Suppressor macrophage treated with lipopolysaccharide for 1 hour (primary cell): ENCODE measurements at places on chromosomes 16 and 17.

DNA sequence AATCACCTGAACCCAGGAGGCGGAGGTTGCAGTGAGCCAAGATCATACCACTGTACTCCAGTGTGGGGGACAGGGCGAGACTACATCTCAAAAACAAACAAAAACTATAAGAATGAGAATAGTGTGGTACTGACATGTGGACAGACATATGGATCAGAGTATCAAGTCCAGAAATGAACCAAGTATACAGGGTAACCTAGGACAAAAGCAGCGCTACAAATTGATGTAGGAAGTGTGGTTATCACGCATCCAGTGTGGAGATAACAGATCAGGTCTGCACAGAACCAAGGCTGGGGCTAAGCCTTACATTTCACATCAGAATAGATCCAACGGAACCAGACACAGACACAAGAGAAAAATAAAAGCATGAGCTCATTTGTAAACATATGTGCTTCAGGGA lies 23.0 kb upstream of the C16orf95 start:
- no peak for DNase-seq

DNA sequence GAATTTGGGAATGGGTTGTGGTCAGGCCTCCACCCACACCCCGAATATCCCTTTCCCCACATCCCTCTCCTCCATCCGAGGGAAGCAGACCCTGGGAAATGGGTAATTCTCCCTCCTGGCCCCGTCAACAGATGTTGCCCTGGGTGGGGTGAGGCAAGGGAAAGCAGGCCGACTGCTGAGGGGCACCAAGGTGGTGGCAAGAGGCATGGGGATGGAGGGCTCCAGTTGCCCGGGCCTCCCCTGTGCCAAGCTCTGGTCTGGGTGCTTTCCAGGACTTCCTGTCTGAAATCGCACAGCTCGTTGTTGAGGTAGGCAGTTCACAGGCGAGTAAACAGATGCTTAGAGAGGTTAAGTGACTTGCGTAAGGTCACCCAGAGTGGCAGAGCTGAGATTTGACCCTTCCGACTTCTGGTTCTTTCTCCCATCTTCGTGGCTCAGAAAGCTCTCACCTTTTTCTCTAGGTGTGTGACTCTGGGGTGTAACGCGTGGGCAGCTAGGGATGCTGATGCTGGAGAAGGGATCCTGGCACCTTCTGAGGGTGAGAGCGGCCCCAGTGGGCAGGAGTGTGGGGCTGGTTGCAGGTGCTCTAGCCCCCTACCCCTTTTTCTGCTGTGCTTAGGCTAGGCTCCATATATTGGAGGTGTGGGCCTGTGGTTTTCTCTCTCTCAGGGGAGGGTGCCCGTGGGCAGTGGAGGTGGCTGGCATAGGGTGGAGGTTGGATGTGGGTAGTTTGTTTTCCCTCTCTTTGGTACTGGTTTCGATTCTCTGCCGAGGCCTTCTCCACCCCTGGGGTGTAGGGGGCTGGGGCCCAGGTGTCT lies 17.2 kb downstream of the RARA start:
- peak; percentile 59 for DNase-seq

DNA sequence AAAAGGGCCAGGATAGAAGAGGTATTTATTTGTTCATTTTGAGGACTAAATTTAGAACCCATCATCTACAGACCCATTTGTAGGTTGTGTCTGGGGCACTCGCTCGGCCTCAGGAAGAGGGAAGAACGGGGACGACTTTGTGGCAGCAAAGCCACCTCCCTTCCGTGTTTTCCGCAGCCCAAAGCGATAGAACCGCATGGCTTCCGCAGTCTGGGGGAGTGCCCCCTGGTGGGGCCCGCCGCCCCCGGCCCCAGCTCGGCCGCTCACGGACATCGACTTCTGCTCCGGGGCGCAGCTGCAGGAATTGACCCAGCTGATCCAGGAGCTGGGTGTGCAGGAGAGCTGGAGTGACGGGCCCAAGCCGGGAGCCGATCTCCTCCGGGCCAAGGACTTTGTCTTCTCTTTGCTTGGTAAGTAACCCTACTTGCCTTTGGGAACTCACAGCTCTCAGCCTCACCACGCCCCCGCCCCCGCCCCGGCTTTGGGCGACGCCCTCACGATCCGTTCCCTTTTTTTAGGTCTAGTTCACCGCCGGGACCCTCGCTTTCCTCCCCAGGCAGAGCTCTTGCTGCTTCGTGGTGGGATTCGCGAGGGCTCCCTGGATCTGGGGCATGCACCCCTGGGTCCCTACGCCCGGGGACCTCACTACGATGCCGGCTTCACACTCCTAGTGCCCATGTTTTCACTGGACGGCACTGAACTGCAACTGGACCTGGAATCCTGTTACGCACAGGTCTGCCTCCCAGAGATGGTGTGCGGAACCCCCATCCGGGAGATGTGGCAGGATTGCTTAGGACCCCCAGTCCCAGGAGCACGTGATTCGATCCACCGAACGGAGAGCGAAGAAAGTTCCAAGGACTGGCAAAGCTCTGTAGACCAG lies 681 bp downstream of the TMEM102 start:
- DNase-seq: peak; percentile 81

DNA sequence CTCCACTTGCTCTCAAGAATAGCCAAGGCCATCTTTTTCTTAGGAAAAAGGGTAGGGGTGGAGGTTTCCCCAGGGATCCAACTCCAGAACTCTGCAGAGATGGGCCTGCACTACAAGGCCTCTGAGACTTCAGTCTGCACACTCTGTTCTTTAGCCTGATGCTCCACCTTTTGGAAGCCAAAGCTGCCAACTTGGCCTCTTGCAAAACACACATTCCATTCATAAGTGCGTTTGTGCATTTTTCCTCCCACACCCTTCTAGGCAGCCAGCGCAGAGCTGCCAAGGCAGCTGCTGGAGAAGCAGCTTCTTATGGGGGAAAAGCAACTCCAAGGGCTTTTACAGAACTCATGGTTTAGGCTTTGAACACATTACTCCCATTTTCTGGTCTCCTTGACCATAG lies 45.3 kb downstream of the REXO5 start:
- no peak for DNase-seq

GRCh38 chr16:48318630-48319029 lies 66.6 kb downstream of the SIAH1 start:
- DNase-seq: peak; percentile 49

DNA sequence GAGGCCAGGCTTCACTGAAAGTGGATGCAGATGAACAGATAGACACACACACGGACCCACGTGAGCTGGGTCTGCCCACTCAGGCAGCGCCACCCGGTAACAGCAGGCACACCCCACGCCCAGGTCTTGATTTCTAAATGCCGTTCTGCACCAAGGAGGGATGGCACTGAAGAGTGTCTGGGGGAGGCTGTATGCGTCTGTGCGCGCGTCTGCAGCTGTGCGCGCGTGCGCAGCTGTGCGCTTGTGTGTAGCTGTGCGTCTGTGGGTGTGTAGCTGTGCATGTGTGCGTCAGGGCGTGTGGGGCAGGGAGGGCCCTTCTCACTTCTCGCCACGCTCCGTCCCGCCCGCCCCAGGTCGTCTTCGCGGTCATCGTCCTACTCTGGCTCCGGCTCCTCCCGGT lies 15.5 kb upstream of the IL17C start:
- no peak for DNase-seq

DNA sequence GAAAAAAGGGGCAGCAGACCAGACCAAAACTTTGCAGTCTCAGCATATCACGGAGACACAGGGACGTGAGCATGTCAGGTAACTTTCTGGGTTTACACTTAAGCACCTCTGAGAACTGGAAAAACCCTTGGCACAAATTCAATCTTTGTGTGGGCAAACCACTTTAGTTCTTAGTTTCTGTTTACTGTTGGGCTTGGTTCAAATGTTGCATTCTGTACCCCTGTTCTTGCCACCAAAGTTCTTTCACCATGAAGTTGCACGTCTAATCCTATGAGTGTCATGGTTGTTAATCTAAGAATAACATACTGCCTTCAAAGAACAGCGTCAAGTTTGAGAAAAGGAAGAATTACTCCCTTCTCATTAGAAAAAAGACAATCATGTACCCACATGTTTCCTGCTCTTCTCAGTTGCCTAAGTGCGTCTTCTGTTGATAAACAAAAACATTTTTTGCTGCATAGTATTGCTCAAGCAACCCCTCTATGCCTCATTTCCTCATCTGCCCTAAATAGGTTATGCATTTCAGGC lies 11.6 kb downstream of the KRT33A start:
- DNase-seq: peak; percentile 27

- no peak for DNase-seq
Observed at GRCh38 chr17:3851461-3852100, 5.5 kb upstream of the NCBP3 start.

- DNase-seq: no peak
Observed at GRCh38 chr17:17314501-17315071, 11.4 kb downstream of the NT5M start.

GRCh38 chr16:19356024-19356952 lies 61.4 kb upstream of the TMC5 start:
- DNase-seq: no peak

- DNase-seq: peak; percentile 59
Observed at GRCh38 chr17:12021623-12022140, 1.0 kb downstream of the MAP2K4 start.

DNA sequence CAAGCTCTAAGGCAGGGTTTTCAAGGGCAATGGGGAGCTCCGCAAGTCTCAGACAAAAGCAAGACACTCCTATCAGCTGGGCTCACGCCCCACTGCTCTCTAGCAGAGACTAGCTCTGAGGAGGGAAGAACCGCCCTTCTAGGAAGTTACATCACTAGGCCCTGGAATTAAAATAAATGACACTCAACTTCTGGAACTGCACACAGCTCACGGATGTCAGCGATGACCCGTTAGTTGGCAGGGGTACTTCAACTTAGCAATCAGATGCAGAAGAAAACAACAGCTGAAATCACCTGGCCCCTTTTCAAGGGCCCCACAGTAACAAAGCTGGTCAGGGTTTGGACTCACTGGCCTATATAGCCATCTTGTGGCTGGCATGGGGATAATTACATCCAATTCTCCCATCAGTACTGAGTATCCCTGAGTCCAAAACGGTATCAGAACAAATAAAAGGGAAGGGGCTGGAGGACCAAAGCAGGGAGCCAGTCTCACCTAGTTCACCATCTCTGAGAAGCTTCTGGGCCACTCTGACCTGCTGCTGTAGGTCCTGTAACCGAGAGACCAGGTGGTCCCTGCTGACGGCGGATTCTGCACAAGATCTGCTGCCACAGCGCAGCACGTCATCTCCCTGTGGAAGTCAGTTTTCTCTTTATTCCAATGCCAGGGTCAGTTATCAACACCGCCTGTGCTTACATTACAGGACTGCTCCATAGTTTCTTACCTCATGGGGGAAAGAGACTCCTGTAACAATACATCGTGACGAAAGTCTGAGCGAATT lies 22.2 kb downstream of the SERPINF1 start:
- peak; percentile 81 for DNase-seq

DNA sequence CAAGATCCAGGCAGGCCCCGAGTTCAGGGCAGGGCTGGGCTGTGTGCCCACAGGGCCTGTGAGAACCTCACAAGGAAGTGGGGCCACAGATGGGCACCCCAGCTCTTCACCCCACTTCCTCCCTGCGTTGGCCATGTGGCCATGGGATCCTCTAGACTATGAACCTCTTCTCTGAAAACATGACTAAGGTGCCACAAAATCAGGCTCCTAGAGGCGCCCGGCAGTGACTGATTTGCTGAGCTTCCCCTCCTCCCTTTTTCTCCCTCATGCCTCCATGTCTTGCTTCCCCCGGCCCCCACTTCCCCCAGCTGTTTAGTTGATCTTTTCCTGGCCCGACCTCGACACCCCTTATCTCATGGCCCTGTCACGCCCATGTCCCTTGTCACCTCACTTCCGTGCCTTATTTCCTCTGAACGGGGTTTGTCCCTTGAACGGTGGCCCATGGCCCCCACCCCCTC lies 87.1 kb downstream of the KCNJ12 start:
- DNase-seq: peak; percentile 7

DNA sequence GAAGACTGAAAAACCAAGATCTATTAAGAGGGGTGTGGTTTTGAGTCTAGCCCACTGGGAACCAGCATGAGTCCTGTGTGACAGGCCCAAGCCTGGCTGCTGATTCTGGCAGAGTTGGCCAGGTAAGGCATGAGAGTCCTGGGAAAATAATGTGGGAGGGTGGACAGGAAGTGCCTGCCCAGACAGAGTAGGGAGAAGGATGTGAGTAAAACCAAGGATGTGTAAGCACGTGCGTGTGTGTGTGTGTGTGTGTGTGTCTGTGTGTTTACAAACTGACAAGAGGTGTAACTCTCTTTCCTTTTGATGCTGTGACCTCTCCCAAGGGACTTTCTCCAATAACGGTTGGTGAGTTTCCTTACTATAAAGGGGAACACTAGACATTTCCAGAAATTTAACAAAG lies 15.6 kb upstream of the TEX2 start:
- peak; percentile 48 for DNase-seq

DNA sequence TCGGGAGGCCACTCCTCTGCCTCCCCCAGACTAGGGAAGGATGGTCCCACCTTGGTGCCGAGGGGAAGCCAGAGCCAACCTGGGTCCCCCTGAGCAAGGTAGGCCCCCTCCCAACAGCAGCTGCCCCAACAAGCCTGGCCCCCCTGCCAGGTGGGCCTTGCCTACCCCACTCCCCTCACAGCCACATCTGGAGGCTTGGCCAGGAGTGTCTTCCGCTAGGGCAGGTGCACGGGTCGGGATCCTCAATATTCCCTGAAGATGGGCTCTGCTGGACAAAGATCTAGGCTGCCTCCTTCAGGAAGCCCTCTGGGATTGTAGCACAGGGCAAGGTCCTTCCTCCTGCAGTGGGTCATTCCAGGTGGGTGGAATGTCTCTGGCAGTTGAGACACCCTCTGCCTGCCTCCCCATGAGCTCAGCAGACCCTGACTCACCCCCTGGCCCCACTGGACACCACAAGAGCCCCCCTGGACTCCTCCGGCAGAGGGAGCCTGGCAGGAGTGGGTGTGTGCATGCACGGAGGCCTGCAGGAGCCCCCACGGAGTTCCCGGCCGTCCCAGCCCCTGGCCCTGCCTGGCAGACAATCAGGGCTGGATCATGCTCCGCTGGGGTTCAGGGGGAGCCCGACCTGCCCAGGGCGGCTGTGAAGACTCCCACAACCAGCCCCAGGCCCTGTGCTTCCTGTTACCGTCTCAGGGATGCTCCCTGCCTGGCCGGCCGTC lies 435 bp downstream of the C1QTNF8 start:
- DNase-seq: no peak

DNA sequence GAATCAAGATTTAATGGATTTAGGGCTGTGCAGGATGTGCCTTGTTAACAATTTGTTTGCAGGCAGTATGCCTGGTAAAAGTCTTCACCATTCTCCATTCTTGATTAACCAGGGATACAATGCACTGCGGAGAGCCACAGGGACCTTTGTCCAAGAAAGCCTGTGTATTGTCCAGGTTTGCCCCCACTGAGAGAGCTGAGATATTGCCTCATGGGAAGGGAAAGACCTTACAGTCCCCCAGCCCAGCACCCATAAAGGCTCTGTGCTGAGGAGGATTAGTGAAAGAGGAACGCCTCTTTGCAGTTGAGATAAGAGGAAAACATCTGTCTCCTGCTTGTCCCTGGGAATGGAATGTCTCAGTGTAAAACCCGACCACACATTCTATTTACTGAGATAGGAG lies 2169.6 kb downstream of the TP53TG3F start:
- DNase-seq: no peak
